Hypothalamus (tissue), 51 donors: ENCODE measurements at places on chromosomes 7 and 10.

GRCh38 chr10:98139431-98139830 is 5.0 kb downstream of the R3HCC1L start:
- no peak for DNase-seq

DNA sequence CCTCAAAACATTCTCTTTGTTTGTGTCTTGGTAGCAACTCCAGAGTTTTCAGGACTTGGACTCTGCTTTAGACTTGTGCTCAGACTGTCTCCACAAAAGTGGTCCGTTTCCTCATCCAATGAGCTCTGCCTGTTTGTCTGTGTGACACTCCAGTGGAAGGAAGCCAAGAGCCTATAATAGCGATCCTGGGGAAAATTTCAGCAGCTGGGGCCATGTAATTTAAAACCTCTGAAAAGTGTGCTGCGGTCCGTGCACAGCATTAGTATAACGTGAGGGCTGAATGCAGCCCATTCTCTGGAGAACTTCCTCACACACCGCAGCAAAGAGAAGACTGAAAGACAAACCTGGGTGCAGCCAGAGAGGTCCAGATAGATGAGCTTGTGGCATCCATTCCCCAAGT is at the start of gene LRRC17:
Gene LRRC17, plus strand, starts transcription at position 259 of the 400 bp plus-strand sequence. CDS start 20,914 bp downstream, outside the sequence.
- DNase-seq, result no peak

DNA sequence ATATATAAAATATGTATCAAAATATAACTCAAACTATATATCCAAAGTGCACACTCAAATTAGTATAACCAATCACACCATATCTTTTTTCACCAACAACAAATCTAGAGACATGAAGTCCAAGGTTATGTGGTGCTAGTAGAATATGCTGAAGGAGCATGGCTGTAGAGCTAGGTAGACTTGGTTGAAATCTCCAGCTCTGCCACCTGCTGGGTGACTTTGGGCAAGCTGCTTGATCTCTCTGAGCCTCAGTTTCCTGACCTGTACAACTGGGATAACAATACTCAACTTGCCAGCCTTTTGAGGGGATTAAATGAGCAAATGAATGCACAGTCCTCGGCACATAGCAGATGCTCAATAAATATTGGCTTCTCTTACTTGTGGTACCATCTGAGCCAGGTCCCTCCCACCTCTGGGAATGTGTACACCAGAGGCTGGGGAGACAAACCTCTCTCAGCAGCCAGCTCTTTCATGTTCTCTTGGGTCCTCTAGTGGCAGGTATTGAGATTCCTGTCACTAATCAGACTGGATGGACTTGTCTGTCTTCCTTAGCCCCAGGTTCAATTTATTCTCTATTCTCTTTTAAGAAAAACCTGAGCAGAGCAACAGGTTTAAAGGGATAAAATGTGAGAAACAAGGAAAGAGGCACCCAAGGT is 94.3 kb upstream of the PDE1C start:
- no peak for DNase-seq

DNA sequence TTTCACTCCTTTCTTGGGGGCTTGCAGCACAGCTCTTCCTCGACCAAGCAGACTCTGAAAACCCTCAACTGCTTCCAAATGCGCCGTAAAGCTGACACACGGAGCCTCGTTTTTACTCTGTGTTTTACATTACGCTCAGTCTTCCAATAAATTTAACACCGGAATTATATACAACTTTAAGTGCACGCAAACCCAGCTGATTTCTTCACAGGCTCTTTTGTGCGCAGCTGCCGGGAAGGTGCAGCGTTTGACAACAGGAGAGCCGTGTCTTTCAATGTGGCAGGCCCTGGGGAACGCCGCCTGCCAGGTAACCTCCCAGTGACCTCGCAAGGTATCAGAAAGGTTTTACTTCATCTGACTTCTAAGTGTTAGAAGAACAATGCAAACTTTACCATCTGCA is 35.0 kb downstream of the GFRA1 start:
- no peak for DNase-seq

- no peak for DNase-seq
Measured at GRCh38 chr10:12414278-12414989, 65.1 kb downstream of the CAMK1D start.
